ENCODE measurements at places on chromosomes 6 and 20. TPM values are rescaled to one million over a fixed set of nuclear protein-coding genes. Genes with fewer than 3 reads are reported as not detected.

PRSS16 gene
- 11.2 TPM for total RNA-seq

SLC2A10 gene
- total RNA-seq, result 6.7 TPM

FGD2 gene
- total RNA-seq, result 2.6 TPM

BMP7 gene
- 34.7 TPM for total RNA-seq

DEFB114 gene
- total RNA-seq, result not detected

SIRPB1 gene
- 1.5 TPM for total RNA-seq

- no peaks in the 10 kb centered on the region for H3K27me3 ChIP-seq
- H3K4me3 ChIP-seq, result no peak overlapping the region
- H3K27ac ChIP-seq, result no peak overlapping the region
- DNase-seq, result no peak
- H3K4me1 ChIP-seq, result no peaks in the 10 kb centered on the region
Observed at GRCh38 chr20:6909608-6910007, 142.1 kb downstream of the BMP2 start.

- no peak overlapping the region for H3K27ac ChIP-seq
- H3K4me3 ChIP-seq, result no peak overlapping the region
- DNase-seq, result no peak
- no peaks in the 10 kb centered on the region for H3K27me3 ChIP-seq
- H3K4me1 ChIP-seq, result no peaks in the 10 kb centered on the region
Observed at GRCh38 chr6:45116714-45117410, 211.3 kb upstream of the RUNX2 start.

DNA sequence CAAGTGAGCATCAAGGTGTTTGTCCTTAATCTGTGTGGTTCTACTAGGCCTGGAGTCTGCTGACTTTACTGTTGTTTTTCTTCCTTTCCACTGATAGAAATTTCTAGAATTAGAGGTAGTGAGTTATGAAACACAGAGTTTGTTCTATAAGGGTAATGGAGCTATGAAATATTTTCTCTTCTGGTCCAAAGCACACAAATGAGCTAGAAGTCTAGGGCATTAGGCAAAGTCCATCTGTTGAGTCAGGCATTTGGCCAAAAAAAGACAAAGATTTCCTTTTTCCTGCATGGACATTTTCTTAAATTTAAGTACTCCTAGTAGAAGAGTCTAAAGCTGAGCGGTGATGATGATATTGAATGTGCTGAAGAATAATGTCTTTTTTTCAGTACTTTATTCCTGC is 174.3 kb upstream of the STXBP5 start:
- no peak overlapping the region for H3K27ac ChIP-seq
- H3K4me3 ChIP-seq, result no peak overlapping the region
- no peaks in the 10 kb centered on the region for H3K4me1 ChIP-seq
- no peaks in the 10 kb centered on the region for H3K36me3 ChIP-seq

GRCh38 chr6:70051197-70052124 is 185.1 kb downstream of the COL19A1 start:
- H3K27ac ChIP-seq, result no peak overlapping the region
- no peaks in the 10 kb centered on the region for H3K36me3 ChIP-seq
- H3K4me3 ChIP-seq, result no peak overlapping the region
- no peaks in the 10 kb centered on the region for H3K27me3 ChIP-seq

- peaks cover 75% of the 10 kb centered on the region for H3K27me3 ChIP-seq
- no peak for DNase-seq
- H3K27ac ChIP-seq, result no peak overlapping the region
- no peaks in the 10 kb centered on the region for H3K36me3 ChIP-seq
- no peak overlapping the region for H3K4me3 ChIP-seq
- H3K4me1 ChIP-seq, result peaks cover 17% of the 10 kb centered on the region
Observed at GRCh38 chr20:21109144-21109543, 3.0 kb upstream of the LINC00237 start.

- H3K4me1 ChIP-seq, result peaks cover 67% of the 10 kb centered on the region
- H3K4me3 ChIP-seq, result peak overlapping the region; percentile 73
- no peak for DNase-seq
- H3K27ac ChIP-seq, result peak overlapping the region; percentile 93
Observed at GRCh38 chr6:34248198-34248726, 544 bp downstream of the SMIM29 start.

DNA sequence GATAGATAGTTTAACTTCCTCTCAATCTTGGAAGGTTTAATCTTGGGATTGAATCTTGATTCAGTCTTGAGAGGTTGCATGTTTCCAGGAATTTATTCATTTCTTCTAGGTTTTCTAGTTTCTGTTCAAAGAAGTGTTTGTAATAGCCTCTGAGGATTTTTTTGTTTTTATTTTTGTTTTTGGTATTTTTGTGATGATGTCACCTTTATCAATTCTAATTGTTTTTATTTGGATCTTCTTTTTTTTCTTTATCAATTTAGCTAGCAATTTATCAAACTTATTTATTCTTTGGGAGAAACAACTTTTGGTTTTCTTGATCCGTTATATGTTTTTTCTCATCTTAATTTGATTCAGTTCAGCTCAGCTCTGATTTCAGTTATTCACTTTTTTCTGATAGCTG is 41.5 kb upstream of the ADGRB3 start:
- no peaks in the 10 kb centered on the region for H3K27me3 ChIP-seq
- no peaks in the 10 kb centered on the region for H3K4me1 ChIP-seq
- H3K4me3 ChIP-seq, result no peak overlapping the region
- no peak for DNase-seq
- H3K36me3 ChIP-seq, result no peaks in the 10 kb centered on the region

DNA sequence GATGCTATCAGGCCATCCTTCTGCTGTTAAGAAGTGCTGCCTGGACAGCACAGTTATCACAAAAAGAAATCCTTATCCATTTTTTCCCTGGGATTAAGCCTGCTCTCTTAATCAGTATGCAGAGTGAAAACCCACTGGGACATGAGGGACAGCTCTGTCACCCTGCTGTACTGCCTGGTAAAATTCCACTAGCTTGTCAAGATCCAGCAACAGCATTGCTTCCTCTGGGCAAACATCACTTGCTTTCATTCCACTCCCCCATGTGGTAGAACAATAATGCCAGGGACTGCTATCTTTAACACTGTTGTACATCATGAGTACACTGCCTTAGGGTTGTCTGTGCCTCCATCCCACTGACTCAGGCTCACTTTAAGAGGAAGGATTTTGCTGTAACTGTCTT is 331.3 kb downstream of the KIF16B start:
- no peaks in the 10 kb centered on the region for H3K27me3 ChIP-seq
- no peaks in the 10 kb centered on the region for H3K4me1 ChIP-seq
- no peak for DNase-seq

DNA sequence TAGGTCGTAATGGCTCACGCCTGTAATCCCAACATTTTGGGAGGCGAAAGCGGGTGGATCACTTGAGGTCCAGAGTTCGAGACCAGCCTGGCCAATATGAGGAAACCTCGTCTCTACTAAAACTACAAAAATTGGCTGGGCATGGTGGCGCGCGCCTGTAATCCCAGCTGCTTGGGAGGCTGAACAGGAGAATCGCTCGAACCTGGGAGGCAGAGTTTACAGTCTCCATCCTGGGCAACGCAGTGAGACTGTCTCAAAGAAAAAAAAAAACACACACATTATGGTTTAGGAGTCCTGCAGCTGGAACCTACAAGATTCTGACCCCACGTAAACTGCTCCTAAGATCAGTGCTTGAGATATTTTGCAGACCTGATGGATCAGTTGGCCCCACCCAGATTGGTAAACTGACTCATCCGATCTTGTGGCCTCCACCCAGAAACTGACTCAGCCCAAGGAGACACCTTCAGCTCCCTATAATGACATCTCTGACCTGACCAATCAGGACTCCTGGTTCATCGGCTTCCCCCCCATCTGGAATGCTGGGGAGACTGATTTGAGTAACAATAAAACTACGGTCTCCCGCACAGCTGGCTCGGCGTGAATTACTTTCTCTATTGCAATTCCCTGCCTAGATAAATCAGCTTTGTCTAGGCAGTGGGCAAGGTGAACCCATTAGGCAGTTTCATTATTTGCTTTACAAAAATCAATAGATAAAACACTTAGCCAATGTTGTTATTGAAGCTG is 96.2 kb upstream of the BTN3A2 start:
- no peak overlapping the region for H3K4me3 ChIP-seq
- peak overlapping the region; percentile 29 for H3K27ac ChIP-seq
- no peak for DNase-seq
- H3K27me3 ChIP-seq, result no peaks in the 10 kb centered on the region
- H3K36me3 ChIP-seq, result no peaks in the 10 kb centered on the region
- peaks cover 47% of the 10 kb centered on the region for H3K4me1 ChIP-seq

GRCh38 chr20:59105581-59105980 is 58.0 kb upstream of the ZNF831 start:
- no peak overlapping the region for H3K27ac ChIP-seq
- no peaks in the 10 kb centered on the region for H3K36me3 ChIP-seq
- H3K27me3 ChIP-seq, result no peaks in the 10 kb centered on the region
- no peak overlapping the region for H3K4me3 ChIP-seq
- no peaks in the 10 kb centered on the region for H3K4me1 ChIP-seq

- peaks cover 3% of the 10 kb centered on the region for H3K36me3 ChIP-seq
- H3K4me1 ChIP-seq, result peaks cover 31% of the 10 kb centered on the region
- peak overlapping the region; percentile 76 for H3K27ac ChIP-seq
- H3K4me3 ChIP-seq, result no peak overlapping the region
- no peaks in the 10 kb centered on the region for H3K27me3 ChIP-seq
Observed at GRCh38 chr6:111559188-111560097, 46.2 kb downstream of the TRAF3IP2 start.

- H3K27ac ChIP-seq, result no peak overlapping the region
- no peaks in the 10 kb centered on the region for H3K36me3 ChIP-seq
- no peaks in the 10 kb centered on the region for H3K4me1 ChIP-seq
- H3K4me3 ChIP-seq, result no peak overlapping the region
Observed at GRCh38 chr6:142047934-142048592, 84.7 kb upstream of the GJE1 start.

DNA sequence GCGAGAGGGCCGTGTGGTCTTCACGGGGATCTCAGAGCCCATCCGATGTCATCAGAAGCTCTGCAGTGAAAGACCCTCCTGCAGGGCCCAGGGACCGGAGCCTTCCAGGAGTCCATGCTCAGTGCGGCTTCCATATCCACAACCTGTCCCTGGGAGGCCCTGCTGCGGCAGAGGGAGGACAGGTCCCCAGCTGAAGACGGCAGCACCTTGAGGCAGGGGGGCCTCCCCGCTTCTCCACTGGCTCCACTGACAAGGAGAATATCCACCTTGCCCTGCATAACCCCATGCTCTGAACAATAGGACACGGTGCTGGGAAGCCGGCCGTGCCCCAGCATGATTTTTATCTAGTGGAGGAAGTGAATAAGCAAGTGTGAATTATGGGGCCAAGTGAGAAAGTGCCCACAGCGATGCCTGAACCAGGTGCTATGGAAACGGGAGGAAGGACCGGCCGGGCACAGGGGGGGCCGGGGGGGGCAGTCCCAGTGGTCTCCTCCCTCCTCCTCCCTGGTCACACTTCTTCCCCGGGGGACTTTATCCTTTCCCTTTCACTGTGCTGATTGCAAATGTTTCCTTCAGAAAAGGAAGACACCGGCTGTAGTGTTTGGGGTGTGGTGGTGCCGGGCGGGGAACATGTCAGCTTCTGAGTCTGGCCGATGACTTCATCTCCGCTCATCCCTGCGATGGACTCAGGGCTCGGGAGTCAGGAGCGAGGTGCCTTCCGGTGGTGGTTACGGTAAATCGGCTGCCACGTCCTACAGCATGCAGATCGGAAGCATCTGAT is 225.1 kb downstream of the ERMARD start:
- H3K27me3 ChIP-seq, result no peaks in the 10 kb centered on the region
- H3K4me1 ChIP-seq, result peaks cover 30% of the 10 kb centered on the region

DNA sequence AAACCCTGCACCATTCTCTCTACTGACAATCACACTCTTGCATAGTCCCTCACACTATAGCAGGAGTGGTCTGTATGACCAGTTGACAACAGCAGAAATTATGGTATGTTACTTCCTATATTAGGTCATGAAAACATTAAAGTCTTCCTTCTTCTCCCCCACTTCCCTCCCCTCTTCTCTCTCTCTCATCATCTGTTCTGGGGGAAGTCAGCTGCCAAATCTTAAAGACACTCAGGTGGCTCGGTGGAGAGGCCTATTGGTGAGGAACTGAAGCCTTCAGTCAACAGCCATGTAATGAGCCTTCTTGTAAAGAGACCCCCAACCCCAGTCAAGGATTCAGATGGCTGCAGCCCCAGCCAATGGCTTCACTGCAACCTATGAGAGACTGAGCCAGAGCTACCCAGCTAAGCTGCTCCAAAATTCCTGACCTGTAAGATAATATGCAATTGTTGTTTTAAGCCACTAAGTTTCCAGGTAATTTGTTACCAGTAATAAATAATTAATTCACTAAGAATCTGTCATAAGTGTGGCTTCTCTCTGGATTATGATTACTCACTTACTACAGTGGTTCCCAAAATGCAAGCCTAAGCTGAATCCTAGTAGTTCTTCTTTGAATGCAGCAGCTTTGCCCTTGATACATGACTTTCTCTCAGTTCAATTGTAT is 11.2 kb upstream of the TSBP1 start:
- no peak for DNase-seq
- H3K36me3 ChIP-seq, result no peaks in the 10 kb centered on the region
- no peak overlapping the region for H3K4me3 ChIP-seq
- no peak overlapping the region for H3K27ac ChIP-seq
- H3K27me3 ChIP-seq, result no peaks in the 10 kb centered on the region

DNA sequence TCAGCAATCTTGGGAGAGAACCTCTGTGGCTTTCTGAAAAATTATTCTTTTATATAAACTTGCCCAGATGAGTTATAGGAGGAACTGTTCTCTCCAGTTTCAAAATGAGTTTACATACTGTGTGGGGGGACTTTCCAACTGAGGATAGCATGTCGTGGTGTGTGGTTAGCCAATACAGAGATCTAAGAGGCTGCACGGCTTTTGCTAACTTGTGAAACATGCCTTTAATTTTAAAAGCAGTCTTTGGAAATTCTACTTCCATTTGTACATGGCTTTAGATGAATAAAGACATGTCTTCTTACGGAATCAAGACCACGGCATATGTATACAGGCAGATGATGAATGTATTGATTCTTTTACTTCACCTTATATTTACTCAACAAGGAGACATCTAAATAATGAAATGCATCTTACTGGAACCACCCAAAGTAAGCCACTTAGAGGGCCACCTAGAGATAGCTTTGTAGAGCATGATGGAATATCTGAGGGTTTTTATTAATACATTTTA is 39.8 kb downstream of the HIVEP1 start:
- H3K27me3 ChIP-seq, result no peaks in the 10 kb centered on the region
- H3K27ac ChIP-seq, result peak overlapping the region; percentile 35
- H3K4me1 ChIP-seq, result no peaks in the 10 kb centered on the region
- no peaks in the 10 kb centered on the region for H3K36me3 ChIP-seq

DNA sequence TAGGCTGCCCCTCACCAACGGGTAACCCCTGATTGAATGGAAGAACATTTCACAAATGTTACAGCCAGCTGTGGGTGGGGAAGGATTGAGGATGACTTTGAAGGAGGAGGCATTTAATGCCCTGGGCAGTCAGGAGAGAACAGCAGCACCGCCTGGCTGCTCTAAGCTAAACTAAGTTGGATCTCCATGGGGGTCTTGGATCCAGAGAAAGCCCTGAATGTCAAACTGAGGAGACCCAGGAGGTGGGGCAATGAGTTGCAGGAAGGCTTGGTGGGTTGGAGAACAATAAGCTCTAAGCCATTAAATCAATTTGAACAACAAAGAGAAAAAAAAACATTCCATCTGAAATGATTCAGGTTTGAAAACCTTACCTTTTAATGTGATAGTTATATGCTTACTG is 35.4 kb downstream of the TMX4 start:
- H3K27me3 ChIP-seq, result no peaks in the 10 kb centered on the region
- no peak overlapping the region for H3K4me3 ChIP-seq
- no peak overlapping the region for H3K27ac ChIP-seq
- DNase-seq, result no peak
- H3K36me3 ChIP-seq, result peaks cover 67% of the 10 kb centered on the region

GRCh38 chr20:40797425-40797824 is 108.4 kb upstream of the MAFB start:
- no peak overlapping the region for H3K27ac ChIP-seq
- H3K4me1 ChIP-seq, result no peaks in the 10 kb centered on the region
- H3K27me3 ChIP-seq, result no peaks in the 10 kb centered on the region
